ENCODE measurements at places on chromosomes 1 and 21.

- DNase-seq, result no peak
Measured at GRCh38 chr1:97209381-97209957, 487.9 kb downstream of the PTBP2 start.

GRCh38 chr1:53552981-53553733, 94.0 kb downstream of the DMRTB1 start:
- no peak for DNase-seq

- no peak for DNase-seq
Measured at GRCh38 chr1:54557671-54558355, 9.8 kb downstream of the ACOT11 start.

GRCh38 chr1:2300004-2300771, 72.1 kb downstream of the SKI start:
- peak; percentile 44 for DNase-seq

DNA sequence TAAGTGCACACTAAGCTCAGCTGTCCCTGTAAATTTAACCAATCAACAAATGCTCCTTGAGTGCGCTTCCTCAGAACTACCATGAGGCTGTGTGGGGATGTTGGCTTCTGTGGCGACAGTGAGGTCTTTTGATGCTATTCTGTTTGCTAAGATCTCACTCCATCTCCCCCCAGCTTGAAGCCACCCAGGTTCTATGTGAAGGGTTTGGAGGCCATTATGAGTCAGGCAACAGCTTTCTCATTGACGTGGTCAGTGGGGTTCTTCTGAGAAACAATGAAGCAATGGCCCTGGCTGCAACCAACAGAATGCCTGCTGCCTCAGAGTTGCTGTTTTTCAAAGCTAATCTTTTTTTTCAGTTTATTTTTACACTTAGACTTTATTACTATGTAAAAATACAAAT, 205.5 kb downstream of the PTBP2 start:
- DNase-seq, result no peak

GRCh38 chr1:190949939-190950338, 472.3 kb upstream of the BRINP3 start:
- no peak for DNase-seq

- DNase-seq, result no peak
Measured at GRCh38 chr1:33721301-33721815, 142.5 kb upstream of the HMGB4 start.

Measured in kidney capillary endothelial cell (primary cell).